ENCODE measurements at places on chromosomes 13 and 19.

- no peak for DNase-seq
Observed at GRCh38 chr19:17625980-17626379, 62.2 kb downstream of the UNC13A start.

GRCh38 chr19:8441725-8442544 is 2.8 kb upstream of the HNRNPM start:
- DNase-seq, result peak; percentile 51

DNA sequence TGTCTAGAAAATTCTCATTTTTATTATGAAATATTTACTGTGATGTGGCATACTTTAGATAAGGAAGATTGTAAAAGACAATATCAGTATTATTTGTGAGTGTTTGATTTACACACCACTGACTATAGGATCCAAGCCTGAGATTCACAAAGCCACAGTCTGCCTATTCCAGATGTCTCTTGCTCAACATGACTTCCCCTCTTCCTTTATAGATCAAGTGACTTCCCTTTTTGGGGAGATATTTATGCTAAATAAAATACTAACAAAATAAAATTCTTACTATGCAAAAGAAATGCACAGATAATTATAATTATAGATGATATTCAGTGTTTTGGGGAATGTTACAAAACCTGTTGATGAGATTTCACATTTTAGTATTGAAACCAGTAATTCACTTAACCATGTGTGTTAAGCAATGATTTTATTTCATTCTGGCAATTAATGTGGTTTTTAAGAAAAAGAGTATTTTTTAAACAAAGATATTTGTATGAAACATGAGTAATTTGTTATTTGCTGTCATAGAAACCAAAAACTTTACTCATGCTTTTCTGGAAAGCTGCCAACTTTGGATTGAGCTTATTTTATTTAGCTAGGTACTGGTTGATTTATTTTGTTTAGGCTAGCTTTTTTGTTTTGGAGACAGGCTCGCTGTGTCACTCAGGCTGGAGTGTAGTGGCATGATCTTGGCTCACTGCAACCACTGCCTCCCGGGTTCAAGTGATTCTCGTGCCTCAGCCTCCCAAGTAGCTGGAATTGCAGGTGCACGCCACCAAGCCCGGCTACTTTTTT is 13.7 kb upstream of the GPR183 start:
- DNase-seq, result no peak

DNA sequence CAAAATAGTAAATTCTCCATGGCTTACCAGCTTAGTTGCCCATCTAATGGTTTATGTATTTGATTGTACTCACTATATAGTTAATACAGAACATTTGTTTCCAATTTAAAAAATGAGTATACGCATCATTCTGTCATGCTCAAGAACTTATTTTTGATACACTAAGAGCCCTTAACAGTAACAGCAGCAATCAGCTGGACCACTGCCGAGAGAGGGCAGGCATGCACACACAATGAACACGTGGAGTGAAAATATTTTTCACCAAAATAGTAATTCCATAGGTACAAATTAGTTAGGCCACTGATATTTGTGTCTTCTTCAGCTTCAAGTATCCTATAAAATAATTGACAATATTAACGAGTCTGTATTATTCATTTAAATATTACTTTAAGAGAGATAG is 109.9 kb downstream of the KLF12 start:
- DNase-seq, result no peak

DNA sequence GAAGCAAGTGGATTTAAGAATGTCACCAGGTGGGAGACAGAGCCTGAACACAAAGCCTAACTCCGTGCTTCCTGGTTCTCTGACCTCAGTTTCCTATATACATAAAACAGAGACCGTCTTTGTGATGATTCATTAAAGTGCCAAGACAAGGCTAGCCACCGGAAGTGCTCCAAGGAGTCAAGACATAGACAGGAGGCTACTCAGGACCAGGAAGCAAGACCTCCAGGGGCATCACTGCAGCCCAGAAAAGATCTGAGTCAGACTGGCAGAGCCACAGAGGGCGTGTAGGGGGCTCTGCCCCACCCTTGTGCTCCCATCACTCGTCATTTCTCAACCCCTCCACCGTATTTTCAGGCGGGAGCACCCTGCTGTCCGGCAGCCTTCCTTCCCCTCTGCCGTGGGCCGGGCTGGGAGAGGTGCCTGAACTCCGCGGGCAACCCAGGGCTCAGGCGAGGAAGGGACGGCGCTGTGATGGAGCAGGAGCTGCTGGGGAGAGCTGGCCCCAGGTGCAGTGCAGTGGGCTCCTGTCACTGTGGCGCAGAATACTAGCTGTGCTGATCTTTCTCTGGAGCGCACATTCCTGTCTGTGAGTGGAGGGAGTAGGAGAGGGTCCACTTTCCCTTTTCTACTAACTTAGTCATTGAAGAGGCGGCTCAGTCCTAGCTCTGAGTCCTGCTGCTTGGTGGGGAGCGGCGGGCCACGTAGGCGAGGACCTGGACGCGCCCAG is 134.7 kb upstream of the GPR12 start:
- DNase-seq, result no peak

DNA sequence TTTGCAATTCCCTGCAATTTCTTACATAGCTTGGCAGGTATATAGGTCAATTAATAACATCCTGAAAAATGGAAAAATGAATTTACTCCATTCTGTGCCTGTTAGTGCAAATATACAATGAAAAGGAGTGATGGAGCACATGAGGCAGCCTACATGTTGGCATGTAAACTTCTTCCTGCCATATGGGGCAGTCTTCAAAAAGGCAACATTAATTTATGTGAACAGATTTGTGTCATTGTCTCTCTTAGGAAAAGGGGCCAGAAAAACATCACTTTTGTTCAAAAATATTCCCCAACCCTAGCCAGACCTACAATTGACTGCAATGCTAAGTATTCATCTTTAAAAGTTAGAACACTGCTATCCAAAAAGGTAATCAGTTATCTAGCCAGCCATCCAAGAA is 332.2 kb downstream of the TBC1D4 start:
- no peak for DNase-seq

DNA sequence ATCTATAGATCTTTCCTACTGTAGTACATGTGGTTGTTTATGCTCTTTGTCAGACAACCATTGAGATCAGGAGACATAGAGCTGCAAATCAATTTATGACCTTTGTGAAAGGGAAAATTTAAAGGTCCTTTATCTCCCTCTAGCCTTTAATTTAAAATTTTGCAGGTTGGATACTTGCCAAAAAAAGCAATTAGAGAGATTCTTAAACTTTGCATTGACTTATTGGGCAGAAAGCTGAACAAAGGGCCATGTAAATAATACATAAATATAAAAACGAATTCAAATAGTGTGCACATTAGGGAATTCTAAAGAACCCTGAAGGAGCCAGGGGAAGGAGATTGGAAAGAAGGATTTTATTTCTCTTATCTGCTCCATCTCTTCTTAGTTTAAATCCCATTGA is 22.0 kb upstream of the RB1 start:
- no peak for DNase-seq

GRCh38 chr13:23963947-23964346 is 66.6 kb upstream of the C1QTNF9B start:
- DNase-seq, result no peak

- no peak for DNase-seq
Observed at GRCh38 chr13:106675311-106675710, 107.4 kb upstream of the ARGLU1 start.

GRCh38 chr13:51800486-51800885 is 3.5 kb downstream of the DHRS12 start:
- DNase-seq, result peak; percentile 81

DNA sequence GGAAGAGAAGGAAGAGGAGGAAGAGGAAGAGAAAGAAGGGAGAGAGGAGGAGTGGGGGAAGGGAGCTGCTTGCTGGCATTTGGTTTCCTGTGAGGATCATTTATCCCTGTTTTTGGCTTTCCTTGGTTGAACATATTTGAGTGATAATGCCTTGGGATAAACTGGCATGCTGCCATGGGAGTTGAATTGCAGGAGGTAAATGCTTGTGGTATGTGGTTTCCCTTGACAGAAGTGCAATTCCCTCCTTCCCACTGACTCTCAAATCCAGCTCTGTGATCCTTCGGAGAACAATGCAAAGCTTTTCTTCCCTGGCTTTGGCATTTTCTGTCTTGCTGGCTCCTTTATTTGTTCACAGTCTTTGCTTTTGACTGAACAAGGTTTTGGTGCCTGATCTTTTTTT is 27.2 kb upstream of the CBY2 start:
- no peak for DNase-seq

DNA sequence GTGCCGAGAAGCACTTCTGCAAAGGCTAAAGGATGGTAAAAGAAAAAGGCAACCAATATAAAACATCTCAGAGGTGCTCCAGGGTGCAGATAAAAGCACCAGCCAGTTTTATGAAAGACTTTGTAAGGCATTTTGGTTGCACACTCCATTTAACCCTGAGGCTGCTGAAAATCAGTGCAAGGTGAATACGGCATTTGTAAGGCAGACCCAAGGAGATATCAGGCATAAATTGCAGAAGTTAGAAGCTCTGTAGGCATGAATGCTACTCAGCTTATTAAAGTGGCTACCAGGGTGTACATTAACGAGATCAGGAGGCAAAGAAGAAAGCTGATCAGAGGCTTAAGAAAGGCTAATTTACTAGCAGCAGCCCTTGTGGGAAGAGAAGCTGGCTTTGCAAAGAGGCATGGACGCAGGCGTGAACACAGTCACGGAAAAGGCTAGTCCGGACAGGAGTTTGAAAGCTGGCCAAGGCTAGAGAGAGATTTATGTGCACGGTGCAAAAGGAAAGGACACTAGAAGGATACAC is 99.6 kb downstream of the ZNF429 start:
- DNase-seq, result no peak

DNA sequence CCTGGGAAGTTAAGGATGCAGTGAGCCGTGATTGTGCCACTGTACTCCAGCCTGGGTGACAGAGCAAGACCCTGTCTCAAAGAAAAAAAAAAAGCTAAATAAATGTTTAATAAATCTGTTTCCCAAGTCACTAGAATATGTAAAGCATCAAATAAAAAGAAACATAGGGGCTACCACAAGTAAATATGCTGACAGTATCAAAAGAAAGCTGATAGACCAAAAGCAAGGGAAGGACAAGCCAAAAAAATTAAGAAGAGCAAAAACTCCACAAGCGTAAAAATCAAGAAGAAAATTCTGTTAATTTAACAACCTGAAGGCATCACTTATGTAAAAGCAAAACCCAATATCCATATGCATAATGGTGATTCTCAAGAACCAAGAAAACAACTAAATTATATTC is 9.7 kb downstream of the KPNA3 start:
- no peak for DNase-seq

DNA sequence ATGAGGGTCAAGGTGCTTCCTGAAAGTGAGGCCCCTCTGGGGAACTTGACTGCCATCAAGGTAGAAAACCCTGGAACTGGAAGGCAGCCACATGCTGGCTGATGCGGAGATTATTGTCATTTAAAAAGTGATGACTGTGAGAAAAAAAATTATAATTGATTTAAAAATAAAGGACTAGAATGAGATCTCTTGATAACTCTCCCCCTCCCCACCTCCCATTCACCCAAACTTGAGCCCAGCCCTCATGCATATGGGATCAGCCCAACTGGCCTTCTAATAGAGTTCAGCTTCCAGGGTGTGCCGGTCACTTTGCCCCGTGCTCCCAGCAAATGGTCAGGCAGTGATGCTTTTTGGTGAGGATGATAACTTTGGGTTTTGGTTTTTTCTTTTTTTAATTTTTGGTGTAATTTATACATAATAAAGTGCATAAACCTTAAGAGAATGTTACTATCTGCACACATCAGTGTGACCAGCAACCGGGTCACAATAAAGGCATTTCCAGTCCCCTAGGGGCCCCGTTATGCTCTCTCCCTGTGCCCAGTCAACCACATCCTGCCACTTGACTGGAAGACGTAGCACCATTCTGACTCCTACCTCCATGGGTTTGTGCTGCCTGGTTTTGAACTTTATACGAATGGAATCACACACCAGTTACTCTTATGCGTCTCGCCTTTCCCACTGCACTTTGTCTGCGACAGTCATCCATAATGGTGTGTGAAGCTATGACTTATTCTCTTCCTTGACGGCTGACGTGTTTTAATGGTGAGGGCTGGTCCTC is 187.9 kb downstream of the USP12 start:
- DNase-seq, result peak; percentile 17

DNA sequence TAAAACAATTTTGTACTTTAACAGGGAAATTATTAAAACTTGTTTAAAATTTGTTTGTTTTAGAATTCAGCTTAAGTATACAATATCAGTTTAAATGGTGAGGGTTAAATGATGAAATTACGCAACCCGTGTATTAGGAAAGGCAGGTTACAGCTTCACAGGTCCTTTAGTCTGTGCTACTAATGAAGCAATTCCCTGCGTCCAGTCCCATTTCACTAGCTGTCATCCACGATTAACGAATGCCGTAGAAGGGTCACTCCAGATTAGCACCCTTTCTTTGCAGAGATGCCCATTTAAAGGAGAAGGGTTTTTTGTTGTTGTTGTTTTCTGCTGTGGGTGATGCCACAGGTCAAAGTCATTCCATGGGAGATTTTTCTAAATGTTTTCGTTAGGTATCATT is 457.6 kb upstream of the SLC10A2 start:
- no peak for DNase-seq

- no peak for DNase-seq
Observed at GRCh38 chr19:8138201-8138600, 11.2 kb downstream of the FBN3 start.

- DNase-seq, result peak; percentile 56
Observed at GRCh38 chr19:46474211-46474610, 2.8 kb upstream of the PNMA8A start.

- DNase-seq, result no peak
Observed at GRCh38 chr13:98315902-98316301, 138.8 kb upstream of the RNF113B start.

DNA sequence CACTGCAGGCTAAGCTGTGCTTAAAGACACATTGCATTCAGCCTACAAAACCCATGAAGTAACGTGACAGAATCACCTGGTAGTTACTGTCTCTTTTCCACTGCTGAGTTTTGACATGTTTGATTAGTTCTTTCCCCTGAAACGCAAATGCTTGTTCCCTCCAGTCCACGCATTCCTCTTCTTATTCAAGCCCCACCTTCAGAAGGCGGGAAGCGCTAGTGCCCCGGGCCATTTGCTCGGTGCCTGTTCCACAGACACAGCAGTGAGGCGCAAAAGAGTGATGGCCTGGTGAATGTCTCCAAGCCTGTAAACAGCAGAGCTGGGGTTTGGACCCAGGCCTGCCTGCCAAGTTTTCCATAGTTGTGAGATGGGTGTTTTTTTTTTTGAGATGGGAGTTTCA is 10.9 kb downstream of the ACP4 start:
- no peak for DNase-seq

DNA sequence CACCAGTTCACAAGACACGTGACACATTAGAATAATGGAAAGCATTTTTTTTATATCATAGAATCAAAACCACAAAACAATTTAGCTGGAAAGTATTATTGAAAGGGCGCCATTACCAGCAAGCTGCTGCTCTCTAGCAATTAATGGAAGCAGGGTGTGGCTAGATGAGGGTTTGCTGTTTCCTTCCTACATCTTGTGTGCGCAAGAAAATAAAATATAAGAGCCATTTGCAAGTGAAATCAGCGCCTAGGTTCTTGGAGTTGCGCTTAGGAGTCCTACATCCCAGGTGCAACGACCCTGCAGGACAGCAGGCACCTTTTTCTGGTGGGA is 140.9 kb downstream of the ZNF536 start:
- DNase-seq, result no peak

GRCh38 chr19:48928164-48929025 is 5.1 kb upstream of the DHDH start:
- no peak for DNase-seq

GRCh38 chr13:36084131-36084530 is 47.1 kb downstream of the DCLK1 start:
- no peak for DNase-seq

All from tibial artery (tissue), 4 donors.